ENCODE measurements at places on chromosomes 6 and 20.
A peak's percentile ranks its signal among the peaks of the same experiment; 100 is the strongest.

GRCh38 chr6:4280707-4281106 is 145.3 kb upstream of the ECI2 start:
- peak; percentile 79 for DNase-seq

DNA sequence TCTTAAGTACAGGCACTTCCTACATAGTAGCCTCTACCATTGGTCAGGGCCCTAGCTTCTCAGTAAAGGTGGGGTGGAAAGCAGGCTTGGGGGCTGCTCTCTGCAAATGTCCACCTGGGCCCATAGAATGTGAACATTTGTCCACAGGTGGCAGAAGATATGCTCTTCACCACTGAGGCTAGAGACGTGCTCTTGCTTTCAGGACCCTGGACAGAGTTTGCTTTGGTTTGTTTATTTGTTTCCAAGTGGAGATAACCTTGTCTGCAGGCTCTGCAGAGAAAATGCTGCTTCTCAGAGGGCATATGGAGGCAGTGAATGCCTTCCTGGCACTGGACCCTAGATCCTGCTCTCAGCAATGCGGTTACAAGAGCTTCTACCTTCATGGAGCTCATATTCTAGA is 129.0 kb downstream of the F13A1 start:
- no peak for DNase-seq

DNA sequence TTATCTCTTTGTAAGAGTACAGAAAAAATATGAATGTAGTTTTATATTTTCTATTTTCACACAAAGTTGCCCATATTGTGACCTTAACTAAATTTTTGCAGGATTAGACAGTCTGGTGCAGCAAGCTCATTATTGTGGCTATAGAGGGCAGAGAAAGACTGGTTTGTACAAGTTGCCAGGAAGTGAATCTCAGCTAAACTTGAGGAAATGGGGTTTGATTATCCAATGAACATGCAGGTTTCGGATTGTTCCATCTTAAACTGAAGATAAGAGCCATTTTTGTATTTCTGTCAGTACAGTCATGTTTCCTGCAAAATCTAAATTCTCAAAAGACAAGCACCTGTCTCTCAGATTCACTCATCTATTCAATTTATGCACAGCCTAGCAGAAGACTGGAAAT is 390.9 kb downstream of the MMUT start:
- DNase-seq = no peak

- no peak for DNase-seq
Observed at GRCh38 chr20:24303393-24304170, 165.8 kb upstream of the SYNDIG1 start.

DNA sequence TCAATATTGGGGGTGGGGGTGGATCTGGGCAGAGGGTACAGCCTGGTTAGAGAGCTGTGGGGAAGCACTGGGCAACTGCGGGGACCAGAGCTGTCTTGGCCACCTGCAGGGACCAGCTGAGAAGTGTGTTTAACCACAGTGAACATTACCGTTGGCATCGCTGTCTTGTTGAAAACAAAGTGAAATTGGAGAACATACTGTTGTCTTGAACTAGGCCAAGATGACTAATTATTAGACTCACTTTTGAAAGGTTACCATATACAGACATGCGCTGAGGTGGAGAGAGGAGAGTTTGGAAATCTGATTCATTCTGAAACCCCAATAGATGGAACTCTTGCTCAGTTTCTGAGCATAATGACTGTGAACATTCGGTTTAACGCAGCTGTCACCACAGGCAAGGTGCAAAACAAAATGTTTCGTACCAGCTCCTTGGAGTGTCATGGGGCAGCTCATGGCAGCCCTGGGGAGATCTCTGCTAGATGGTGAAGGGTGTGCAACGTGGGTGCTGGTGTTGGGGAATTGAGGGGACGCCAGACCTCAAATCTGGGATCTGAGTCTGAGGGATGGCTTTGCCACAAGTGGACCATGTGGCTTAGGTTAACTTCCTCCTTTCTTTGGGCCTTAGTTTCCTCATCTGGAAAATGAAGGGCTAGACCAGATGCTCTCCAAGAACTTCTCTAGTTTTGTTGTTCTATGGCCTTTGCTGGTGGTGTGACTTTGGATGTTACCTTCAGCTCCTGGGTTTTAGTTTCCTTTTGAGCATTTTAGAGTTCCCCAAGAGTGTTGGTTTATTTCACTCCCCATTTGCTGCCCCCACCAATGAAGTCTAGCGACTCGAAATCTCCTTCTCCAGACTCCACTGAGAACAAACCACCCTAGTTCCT is 24.6 kb upstream of the GTSF1L start:
- DNase-seq = peak; percentile 64

DNA sequence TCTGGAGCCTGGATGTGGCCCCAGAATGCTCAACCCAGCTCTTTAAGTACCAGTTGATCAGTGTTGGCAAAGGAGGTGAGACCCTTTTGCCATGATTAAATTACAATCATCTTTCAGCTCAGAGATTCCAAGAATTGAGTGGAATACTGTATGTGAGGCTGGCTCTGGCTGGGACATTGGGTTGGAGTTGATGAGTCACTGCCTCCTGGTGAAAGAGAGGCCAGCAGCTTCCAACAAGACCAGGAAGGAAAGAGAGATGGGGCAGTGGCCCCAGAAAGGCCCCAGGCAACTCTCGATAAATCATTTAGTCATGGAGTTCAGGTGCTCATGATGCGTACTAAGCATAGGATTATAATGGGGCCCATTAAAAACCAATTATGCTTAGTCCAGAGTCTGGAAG is 2.1 kb downstream of the TGM6 start:
- no peak for DNase-seq

GRCh38 chr6:84892671-84893070 is 128.3 kb upstream of the TBX18 start:
- no peak for DNase-seq

- DNase-seq = peak; percentile 34
Observed at GRCh38 chr20:1177680-1178079, 7.1 kb downstream of the TMEM74B start.

GRCh38 chr20:54067606-54068174 is 2.7 kb downstream of the BCAS1 start:
- no peak for DNase-seq

DNA sequence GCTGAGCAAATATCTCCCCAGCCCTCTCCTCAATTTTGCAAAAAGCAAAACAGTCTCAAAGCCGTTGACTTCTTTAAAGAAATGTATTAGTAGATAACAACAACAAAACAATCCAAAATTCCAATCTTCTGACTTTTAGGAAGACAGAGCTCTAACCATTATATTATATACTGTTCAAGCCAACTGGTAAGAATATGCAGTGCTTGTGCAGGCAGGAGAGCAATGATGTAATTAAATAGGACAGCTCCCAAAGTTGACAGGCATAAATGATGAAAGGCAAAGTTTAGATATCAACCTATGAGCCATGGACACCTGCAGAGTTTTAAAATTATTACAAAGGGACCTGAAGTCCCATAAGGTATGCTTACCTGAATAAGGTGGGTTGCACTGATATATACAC is 16.6 kb upstream of the CEP85L start:
- peak; percentile 41 for DNase-seq

DNA sequence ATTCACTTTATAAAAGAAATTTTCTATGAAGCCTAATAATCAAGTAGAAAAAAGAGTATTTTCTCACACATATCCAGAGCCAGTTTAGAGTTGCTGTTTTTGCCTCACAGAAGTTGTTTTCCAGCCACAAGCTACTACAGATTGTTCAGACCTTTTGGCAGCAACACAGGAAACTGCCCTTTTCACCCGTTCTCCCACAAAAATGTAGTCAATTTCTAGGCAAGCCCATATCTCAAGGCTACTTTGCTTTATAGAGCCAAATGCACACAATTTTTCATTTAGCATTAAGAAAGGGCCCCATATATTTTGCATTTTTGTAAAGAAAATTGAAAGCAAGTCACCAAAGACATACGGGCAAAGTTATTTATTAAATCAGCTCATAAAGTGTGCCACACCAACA is 49.5 kb downstream of the EPB41L2 start:
- peak; percentile 76 for DNase-seq

Measured in mesenchymal stem cell (in vitro differentiated cells and primary cell).